ENCODE measurements at places on chromosomes 6 and 20.

GRCh38 chr6:166785131-166785530, 158.1 kb upstream of the RPS6KA2 start:
- no peaks in the 10 kb centered on the region for H3K36me3 ChIP-seq
- H3K27ac ChIP-seq: no peak overlapping the region
- no peak overlapping the region for H3K4me3 ChIP-seq
- H3K27me3 ChIP-seq: no peaks in the 10 kb centered on the region
- no peaks in the 10 kb centered on the region for H3K4me1 ChIP-seq
- no peak for DNase-seq

DNA sequence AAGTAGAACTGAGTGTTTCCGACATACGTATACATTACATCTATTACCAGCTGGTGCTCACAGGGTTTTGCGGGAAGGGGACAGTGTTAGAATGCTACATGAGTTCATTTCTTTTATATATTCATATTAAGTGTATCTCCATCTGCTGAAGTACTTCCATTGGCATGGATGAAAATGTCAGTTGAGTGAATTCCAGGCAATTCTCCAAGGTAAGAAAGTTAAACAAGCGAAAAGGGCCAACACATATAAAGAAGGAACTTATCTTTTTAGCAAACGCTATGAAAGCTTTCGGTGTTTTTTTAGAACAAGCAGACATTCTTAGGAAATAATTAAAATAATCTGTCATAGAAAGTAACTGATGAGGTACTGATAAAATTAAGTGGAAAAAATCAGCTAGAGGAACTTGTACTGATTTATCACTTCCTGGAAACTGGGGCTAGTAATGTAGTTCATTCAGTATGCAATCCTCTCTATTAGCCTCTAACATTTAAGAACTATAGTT, 34.6 kb downstream of the RNF146 start:
- no peak overlapping the region for H3K27ac ChIP-seq
- H3K27me3 ChIP-seq: no peaks in the 10 kb centered on the region
- H3K4me1 ChIP-seq: no peaks in the 10 kb centered on the region
- no peak overlapping the region for H3K4me3 ChIP-seq
- DNase-seq: no peak
- peaks cover 79% of the 10 kb centered on the region for H3K36me3 ChIP-seq

GRCh38 chr6:17280552-17281090, 540 bp upstream of the RBM24 start:
- peaks cover 5% of the 10 kb centered on the region for H3K36me3 ChIP-seq
- H3K4me1 ChIP-seq: peaks cover 6% of the 10 kb centered on the region
- no peaks in the 10 kb centered on the region for H3K27me3 ChIP-seq
- H3K27ac ChIP-seq: peak overlapping the region; percentile 12
- DNase-seq: peak; percentile 57

DNA sequence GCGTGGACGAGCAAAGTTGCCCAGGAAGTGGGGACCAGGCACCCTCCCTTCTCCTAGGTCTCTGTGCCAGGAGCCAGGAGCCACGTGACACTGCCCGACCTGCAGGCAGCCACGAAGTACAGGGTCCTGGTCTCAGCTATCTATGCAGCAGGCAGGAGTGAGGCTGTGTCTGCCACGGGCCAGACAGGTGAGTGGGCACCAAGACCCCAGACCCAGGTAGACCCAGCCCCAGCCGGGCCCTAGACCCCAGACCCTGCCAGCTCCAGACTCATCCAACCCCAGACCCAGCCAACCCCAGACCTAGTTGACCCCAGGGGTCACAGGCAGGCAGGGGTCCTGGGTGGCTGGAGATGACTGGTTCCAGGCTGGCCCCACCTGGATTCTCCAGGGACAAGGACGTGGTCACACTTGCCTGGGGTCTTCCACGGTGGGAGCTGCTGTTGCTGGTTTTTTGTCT, 21.1 kb downstream of the COL20A1 start:
- no peak overlapping the region for H3K27ac ChIP-seq
- no peak for DNase-seq
- peaks cover 1% of the 10 kb centered on the region for H3K4me1 ChIP-seq
- H3K4me3 ChIP-seq: no peak overlapping the region
- no peaks in the 10 kb centered on the region for H3K36me3 ChIP-seq

- DNase-seq: no peak
- no peaks in the 10 kb centered on the region for H3K4me1 ChIP-seq
- H3K27me3 ChIP-seq: no peaks in the 10 kb centered on the region
- H3K4me3 ChIP-seq: no peak overlapping the region
Measured at GRCh38 chr20:22686097-22686496, 101.7 kb upstream of the FOXA2 start.

DNA sequence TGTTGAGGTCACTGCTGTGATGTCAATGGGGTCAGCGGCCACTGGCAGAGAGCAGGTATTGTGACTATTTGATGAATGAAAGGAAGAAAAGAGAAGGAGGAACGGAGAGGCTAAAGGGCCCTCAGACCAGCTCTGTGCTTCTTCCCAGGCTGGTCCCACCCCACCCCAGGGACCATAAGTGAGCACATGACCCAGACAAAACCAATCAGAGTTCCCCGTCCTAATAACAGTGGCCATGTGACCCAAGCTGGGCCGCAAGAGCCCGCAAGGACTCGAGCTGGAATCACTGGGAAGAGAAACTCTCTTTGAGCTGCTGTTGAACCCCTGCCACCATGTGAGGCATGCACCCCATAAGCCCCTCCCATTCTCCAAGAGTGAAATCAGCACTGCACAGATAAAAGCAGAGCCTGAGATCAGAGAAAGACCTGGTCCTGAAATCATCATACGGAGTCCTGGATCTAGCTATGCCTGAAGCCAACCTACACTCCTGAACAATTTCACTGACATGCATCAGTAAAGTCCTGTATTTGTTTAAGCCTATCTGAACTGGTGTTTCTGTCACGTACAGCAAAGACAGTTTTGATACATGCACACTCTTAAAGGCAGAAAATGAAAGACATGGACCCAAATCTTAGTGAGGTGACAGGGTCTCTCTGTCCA, 90.2 kb downstream of the PREX1 start:
- H3K27me3 ChIP-seq: peaks cover 4% of the 10 kb centered on the region
- no peaks in the 10 kb centered on the region for H3K4me1 ChIP-seq
- H3K27ac ChIP-seq: peak overlapping the region; percentile 18
- H3K4me3 ChIP-seq: no peak overlapping the region
- peaks cover 100% of the 10 kb centered on the region for H3K36me3 ChIP-seq

DNA sequence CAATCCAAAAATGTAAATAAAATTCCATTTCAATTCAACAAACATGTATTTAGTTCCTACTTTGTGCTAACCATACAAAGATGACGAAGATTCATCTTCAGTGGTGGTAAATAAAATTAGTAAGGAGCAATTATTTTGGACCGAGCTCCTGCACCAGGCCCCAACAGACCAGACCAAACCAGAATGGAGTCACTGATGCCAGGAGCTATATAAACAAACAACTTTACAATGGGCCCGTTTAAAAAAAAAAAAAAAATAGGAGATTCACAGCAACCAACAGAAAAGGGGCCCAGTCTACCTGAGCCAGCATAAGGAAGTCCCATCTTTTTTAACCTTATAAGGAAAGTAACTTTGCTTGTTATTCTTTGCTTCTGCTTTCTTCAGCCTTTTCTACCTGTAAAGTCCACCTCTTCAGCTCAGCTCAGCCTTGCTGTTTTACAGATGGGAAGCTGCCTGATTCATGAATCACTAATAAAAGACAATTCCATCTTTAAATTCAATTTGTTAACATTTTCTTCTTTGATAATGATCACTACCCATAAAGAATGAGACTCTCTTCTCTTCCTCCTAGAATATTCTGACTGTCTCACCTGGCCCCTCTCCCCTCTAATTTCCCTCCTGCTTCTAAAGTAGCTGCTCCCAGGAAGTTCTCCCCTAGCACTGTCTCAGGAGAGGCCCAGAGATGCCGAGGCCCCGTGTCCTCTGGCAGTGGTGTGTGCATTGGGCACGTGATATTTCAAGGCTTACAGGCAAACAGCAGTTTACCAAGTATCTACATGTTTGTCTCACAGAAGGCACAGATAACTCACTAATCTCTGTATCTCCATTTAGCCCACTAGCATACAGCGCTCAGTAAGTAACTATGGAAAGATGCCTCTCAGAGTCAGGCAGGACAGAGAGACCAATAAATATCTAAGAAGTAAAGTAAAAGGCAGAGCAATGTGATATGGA, 8.4 kb downstream of the MBOAT1 start:
- DNase-seq: no peak
- peaks cover 7% of the 10 kb centered on the region for H3K4me1 ChIP-seq
- H3K27me3 ChIP-seq: no peaks in the 10 kb centered on the region
- no peak overlapping the region for H3K4me3 ChIP-seq
- no peak overlapping the region for H3K27ac ChIP-seq
- H3K36me3 ChIP-seq: no peaks in the 10 kb centered on the region

GRCh38 chr6:14585689-14586088, 468.1 kb downstream of the CD83 start:
- no peaks in the 10 kb centered on the region for H3K36me3 ChIP-seq
- DNase-seq: no peak
- H3K4me3 ChIP-seq: no peak overlapping the region
- no peaks in the 10 kb centered on the region for H3K27me3 ChIP-seq

DNA sequence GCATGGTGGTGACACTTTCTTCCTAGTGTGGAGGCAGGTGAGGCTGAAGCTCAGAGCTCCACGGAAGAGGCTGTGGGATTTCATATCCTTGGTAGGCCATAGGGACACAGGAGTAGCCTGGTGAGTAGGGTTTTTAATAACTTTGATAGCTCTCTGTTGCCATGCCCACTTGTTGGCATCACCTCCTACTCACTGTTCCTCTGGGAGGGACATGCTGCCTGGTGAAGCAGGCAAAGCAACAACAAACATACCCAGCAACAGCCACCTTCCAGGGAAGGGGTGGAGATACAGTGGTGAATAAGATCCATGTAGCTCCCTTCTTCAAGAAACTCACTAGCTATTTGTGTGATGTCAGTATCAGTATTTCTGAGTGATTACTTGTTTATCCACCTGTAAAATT, 285.4 kb downstream of the CLIC5 start:
- H3K36me3 ChIP-seq: no peaks in the 10 kb centered on the region
- DNase-seq: no peak
- H3K27ac ChIP-seq: no peak overlapping the region
- no peak overlapping the region for H3K4me3 ChIP-seq
- no peaks in the 10 kb centered on the region for H3K4me1 ChIP-seq

- H3K27me3 ChIP-seq: no peaks in the 10 kb centered on the region
- DNase-seq: no peak
- H3K27ac ChIP-seq: no peak overlapping the region
- H3K36me3 ChIP-seq: peaks cover 23% of the 10 kb centered on the region
Measured at GRCh38 chr20:18288749-18289267, 481 bp downstream of the ZNF133 start.

DNA sequence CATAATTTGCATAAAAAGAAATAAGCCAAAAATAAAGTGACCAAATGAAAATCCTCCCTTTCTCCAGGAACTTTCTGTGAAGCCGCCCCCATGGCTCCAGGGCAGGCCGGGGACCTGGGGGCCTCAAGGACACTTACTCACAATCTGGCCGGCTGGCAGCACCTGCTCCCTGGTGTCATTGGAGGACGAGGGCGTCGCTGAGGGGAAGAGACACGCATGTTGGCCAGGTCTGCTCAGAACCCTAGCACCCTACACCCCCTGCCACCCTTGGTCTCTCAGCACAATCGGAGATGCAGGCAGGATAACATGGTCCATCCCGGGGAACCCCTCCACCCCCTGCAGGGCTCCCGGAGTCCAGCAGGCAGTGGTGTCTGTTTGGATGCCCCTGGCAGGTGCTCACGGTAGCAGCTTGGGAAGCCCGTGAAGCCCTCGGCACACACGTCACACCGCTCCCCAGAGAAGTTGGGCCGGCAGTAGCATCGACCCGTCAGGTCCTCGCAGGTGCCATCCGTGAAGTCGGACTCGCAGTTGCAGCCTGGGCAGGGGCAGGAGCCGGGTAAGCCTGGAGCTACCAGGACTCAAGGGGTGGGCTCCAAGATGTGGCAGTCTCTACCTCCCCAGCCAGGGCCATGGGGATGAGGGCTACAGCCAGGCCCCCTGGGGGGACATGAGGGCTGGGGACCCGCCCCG, 21.3 kb downstream of the LAMA5 start:
- no peaks in the 10 kb centered on the region for H3K4me1 ChIP-seq
- H3K27ac ChIP-seq: no peak overlapping the region
- peaks cover 32% of the 10 kb centered on the region for H3K36me3 ChIP-seq
- no peak for DNase-seq
- H3K4me3 ChIP-seq: no peak overlapping the region

DNA sequence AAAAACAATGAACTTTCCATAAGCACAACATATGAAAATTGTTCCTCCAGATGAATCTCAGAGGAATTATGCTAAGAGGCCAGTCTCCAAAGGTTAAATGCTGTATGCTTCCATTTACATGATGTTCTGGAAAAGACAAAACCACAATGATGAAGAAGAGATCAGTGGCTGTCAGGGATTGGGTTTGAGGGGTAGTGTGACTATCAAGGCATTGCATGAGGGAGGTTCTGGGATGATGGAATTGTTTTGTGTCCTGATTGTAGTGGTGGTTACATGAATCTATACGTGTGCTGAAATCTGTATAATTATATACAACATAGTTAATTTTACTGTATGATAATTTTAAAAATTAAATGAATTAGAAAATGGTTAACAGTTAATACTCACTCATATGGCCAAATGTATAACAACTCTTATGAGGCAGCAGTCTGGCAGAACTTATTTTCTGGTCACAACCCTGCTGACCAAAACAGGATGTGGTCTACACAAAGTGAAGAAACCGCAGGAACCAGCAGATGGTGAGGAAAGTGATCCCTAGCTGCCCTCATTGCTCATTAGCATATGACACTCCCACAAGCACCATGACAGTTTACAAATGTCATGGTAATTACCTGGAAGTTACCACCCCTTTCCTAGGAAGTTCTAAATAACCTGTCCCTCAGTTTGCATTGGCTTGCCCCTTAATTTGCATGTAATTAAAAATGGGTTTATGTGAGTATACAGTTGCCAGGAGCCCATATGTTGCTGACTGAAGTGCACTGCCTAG, 31.9 kb downstream of the NSFL1C start:
- H3K27ac ChIP-seq: no peak overlapping the region
- H3K27me3 ChIP-seq: no peaks in the 10 kb centered on the region
- no peak overlapping the region for H3K4me3 ChIP-seq
- no peak for DNase-seq
- peaks cover 2% of the 10 kb centered on the region for H3K36me3 ChIP-seq

- no peak overlapping the region for H3K27ac ChIP-seq
- H3K4me1 ChIP-seq: peaks cover 2% of the 10 kb centered on the region
- H3K36me3 ChIP-seq: peaks cover 26% of the 10 kb centered on the region
- H3K4me3 ChIP-seq: peak overlapping the region; percentile 90
- H3K27me3 ChIP-seq: no peaks in the 10 kb centered on the region
Measured at GRCh38 chr6:112087916-112088315, 525 bp downstream of the FAM229B start.

GRCh38 chr6:22448291-22448711, 121.1 kb upstream of the HDGFL1 start:
- no peaks in the 10 kb centered on the region for H3K27me3 ChIP-seq
- H3K36me3 ChIP-seq: no peaks in the 10 kb centered on the region
- no peak overlapping the region for H3K27ac ChIP-seq

DNA sequence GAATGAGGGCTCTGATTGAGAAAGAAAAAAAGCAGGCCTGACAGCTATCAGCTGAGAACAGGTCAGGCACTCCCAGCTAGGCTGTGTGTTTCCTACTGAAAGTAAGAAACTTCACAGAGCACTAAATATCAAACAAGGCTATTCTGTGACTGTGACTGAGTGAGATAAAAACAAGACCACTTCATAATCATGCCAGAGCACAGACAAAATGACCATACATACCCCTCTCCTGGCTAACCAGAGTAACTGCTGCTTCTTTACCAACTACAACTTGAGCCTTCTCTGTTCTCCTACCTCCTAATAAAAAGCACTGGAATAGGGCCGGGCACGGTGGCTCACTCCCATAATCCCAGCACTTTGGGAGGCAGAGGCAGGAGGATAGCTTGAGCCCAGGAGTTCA, 6.8 kb upstream of the BTN1A1 start:
- H3K27ac ChIP-seq: no peak overlapping the region
- H3K27me3 ChIP-seq: peaks cover 2% of the 10 kb centered on the region
- no peak for DNase-seq
- no peaks in the 10 kb centered on the region for H3K36me3 ChIP-seq
- no peaks in the 10 kb centered on the region for H3K4me1 ChIP-seq
